Stimulated activated CD4-positive, alpha-beta T cell treated with anti-CD3 and anti-CD28 coated beads, Interleukin-1b, Interleukin-23, amount 100 ng/mL, for 1 hour (primary cell): ENCODE measurements at places on chromosomes 3 and 15.

DNA sequence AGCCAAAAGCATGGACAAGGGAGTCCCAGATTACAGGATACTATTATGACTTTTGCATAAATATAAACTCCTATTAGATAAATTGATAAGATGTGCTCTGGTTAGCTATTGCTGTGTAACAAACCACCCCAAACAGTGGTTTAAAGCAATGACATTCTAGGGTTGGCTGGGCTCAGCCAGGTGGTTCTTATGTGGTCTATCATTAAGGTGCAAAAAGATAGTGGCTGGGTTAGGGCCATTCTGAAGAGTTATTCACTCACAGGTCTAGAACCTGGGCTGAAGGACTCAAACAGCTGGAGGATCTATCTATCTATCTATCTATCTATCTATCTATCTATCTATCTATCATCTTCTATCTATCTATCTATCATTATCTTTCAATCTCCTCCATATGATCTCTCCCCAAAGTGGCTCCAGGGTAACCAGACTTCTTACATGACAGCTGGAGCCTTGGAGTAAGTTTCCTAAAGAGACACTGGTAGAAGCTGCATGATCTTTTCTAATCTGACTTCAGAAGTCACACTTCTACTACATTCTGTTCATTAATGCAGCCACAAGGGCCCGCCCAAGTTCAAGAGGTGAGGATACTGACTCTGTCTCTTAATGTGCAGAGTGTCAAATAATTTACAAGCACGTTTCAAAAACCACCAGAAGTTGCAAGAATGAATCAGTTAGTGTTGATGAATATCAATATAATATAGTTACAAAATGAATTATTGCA, 74.9 kb upstream of the XCR1 start:
- DNase-seq: no peak

DNA sequence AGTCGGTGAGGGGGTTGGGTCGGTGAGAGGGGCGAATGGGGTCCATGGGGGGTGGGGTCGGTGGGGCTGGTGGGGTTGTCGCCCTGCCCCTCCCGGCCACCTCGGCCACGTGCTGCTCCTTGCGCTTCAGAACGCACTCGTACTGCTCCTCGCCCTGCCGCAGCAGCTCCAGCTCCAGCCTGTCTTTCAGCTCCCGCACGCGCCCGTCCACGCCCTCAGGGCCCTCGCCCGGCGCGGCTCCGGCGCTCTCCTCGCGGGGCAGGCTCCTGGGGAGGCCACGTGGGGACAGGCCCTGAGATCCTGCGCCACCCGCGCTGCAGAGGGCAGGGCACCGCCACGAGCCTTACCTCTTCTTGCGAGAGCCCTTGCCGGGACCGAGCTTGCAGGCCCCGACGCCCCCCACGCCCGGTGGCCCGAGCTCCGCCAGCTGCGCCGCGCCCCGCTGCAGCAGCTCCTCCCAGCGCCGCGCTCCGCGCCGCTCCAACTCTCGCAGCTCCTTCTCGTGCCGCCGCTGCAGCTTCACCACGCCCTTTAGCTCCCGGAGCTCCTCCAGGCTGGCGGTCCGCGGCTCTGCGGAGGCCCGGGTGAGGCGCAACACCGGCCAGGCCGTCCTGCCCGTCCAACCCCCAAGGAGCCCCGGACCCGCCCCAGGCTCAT, 8.2 kb upstream of the ANKRD63 start:
- no peak for DNase-seq

- no peak for DNase-seq
Observed at GRCh38 chr3:53274938-53275605, 19.2 kb upstream of the TKT start.

DNA sequence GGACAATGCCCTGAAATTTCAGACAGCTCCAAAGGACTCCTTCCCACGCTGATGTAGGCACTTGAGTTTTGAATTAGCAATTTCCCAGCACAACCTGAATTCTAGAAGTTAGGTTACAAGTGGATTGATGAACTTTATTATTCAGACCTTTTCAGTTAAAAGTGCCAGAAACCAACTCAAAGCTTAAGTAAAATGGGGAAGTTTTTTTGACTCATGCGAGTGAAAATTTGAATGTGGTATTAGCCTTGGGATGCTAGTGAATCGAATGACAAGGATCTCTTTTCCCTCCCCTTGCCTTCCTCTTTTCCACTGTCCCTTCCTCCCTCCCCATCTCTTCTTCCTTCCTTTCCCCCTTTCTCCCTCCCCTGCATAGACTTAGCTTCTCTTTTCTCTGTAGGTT, 295.1 kb upstream of the PROK2 start:
- DNase-seq: no peak

DNA sequence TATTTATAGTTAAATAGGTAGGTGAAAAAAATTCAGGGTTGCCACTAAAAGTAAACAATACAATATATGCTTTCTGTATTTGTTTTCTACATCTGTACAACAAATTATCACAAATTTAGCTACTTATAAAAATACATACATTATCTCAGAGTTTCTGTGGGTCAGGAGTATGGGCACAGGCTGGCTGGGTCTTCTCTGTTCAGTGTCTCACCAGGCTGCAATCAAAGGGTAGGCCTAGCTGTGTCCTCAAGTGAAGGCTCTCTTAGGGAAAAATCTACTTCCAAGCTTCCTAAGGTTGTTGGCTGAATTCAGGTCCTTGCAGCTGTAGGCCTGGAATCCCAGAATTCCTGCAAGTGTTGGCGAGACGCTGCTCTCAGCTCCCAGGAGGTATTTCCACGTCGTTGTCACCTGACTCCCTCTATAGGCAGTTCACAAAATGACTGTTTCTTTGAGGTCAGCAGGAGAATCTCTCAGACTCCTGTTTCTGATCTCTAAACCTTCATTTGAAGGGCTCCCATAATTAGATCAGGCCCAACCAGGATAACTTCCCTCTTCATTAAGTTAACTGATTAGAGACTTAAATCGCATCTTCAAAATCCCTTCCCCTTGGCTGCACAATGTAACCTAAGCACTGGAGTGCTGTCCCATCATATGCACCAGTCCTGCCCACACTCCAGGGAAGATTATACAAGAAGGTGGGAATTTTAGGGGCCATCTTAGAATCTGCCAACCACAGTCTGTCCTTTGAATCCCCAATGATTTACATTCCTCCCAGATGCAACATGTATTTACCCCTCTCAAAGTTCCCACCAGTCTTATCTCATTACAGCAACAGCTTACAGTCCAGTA, 296.6 kb downstream of the SUCLG2 start:
- no peak for DNase-seq

DNA sequence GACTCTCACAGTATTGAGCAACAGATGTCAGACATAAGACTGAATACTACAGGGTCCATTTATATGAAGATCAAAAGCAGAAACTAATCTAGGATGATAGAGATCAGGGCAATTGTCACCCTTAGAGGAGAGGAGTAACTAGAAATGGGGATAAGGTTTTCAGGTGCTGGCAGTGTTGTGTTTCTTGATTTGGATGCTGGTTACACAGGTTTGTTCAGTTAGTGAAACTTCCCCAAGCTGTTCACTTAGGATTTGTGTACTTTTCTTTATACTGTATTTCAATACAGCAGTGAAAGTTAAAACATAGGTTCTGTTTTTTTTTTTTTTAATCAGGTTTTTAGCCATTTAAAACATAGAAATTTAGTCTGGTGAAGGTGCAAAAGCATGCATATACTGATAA, 39.1 kb upstream of the CMTM7 start:
- no peak for DNase-seq

DNA sequence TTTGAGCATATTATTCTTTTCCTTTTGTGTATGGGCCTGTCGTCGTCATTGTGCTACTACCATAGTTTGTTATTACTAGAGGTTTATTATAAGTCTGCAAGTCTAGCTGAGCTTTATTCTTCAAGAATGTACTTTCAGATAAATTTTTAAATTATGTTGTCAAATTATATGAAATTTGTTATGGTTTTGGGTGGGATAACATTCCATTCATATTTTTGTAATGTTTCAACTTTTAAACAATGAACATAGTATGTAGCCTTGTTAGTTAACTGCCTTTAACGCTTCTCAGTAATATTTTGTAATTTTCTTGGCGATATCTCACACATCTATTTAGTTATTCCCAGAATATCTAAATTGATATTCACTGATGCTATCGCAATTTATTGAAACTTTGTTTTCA, 41.6 kb upstream of the GOLGA8B start:
- DNase-seq: no peak

GRCh38 chr3:171775943-171776342, 34.3 kb downstream of the PLD1 start:
- DNase-seq: no peak

- no peak for DNase-seq
Observed at GRCh38 chr3:169286992-169287391, 376.5 kb downstream of the MECOM start.
